CD4-positive, alpha-beta T cell (primary cell): ENCODE measurements at places on chromosomes 12 and 14.

DNA sequence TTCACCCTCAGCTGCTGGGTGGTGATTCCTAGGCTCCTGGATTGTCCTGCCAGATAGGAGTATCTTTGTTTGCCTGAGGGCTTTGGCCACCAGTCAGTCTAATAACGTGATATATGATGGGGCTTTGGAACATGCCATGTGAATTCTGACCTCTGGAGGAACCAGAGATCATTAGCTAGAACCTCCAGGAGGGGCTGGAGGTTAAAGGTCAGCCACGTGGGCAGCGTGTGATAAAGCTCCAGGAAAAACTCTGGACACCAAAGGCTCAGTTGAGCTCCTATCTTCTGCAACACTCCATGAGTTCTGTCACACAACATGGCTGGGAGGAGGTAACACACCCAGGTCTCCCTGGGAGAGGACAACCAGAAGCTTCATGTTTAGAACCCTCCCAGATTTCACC is 251.1 kb downstream of the DAD1 start:
- DNase-seq, result no peak

GRCh38 chr12:630656-631632 is 32.3 kb downstream of the NINJ2 start:
- peak; percentile 70 for DNase-seq

DNA sequence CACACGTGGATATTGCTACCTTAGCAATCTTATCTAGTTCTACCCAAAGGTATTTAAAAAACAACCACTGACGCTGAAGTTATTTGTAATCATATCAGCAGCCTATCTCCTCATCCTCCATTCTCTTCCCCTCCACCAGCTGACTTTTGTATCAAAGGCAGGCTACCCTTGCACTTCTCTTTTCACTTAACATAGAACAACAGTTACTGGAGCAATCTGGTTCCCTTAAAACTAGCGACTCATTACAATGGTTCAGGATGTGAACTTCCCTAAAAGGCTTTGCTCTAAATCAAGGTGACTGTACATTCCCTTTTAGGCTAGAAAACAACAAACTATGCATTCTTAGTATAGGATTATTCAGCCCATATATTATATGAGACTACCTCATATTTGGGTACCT is 404.7 kb downstream of the APAF1 start:
- DNase-seq, result no peak

DNA sequence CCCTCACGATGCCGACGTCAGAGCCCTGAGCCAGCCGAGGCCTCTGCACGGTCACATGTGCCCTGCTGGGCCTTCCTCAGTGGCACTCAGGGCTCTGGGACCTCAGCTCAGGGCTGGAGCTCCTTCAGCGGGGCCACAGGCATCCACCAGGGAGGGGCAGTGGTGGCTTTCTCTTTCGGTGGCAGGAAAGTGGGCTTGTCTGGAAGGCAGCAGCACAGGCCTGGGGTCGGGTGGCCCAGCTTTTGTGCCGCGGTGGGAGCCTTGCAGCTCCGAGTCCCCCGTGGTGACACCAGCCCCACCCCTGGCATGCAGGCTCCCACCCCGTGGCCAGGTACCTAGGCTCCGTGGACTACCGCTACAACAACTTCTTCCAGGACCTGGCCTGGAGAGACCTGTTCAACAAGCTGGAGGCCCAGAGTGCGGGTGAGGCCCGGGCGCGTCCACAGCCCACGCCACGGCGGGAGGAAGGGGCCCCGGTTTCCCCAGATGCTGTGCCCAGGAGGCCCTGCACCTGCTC is 14.2 kb upstream of the TEX22 start:
- DNase-seq, result no peak

GRCh38 chr14:69027242-69027913 is 48.3 kb upstream of the ACTN1 start:
- no peak for DNase-seq

DNA sequence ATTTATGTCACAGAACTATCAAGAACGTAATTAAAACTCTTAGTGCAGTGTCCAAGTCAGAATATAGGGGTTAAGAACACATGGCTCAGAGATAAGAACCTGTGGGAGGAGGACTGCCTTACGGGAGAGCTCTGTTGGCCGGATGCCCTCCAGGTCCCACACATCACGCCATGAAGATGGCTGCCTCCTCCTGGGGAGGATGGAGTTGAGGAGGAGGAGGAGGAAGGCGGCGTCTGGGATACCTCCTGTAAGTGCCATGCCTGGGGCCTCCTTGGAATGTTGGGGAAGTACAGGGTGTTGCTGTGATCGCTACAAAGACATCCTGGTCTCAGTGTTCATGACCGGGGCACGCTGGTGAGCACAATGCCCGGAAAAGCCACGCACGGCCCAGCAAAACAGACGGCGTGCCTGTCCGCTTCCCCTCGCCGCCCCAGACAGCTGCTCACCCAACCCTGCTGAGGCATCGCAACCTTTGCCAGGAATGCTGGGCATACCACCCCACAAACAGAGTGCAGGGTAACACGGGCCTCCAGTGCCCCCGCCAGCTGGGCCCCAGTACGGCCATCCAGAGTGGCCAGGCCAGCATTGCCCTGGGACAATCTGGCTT is 28.7 kb upstream of the CD9 start:
- DNase-seq, result no peak

- no peak for DNase-seq
Observed at GRCh38 chr14:43249116-43249515, 1258.0 kb downstream of the FSCB start.

- no peak for DNase-seq
Observed at GRCh38 chr14:20435582-20436362, at the start of gene KLHL33. KLHL33 (minus strand) TSS chr14:20436166; CDS start chr14:20435811, 355 bp downstream.

GRCh38 chr14:60561845-60562746 is 53.1 kb downstream of the SIX6 start:
- DNase-seq, result no peak

GRCh38 chr12:96130396-96131059 is 63.6 kb upstream of the ELK3 start:
- DNase-seq, result no peak

DNA sequence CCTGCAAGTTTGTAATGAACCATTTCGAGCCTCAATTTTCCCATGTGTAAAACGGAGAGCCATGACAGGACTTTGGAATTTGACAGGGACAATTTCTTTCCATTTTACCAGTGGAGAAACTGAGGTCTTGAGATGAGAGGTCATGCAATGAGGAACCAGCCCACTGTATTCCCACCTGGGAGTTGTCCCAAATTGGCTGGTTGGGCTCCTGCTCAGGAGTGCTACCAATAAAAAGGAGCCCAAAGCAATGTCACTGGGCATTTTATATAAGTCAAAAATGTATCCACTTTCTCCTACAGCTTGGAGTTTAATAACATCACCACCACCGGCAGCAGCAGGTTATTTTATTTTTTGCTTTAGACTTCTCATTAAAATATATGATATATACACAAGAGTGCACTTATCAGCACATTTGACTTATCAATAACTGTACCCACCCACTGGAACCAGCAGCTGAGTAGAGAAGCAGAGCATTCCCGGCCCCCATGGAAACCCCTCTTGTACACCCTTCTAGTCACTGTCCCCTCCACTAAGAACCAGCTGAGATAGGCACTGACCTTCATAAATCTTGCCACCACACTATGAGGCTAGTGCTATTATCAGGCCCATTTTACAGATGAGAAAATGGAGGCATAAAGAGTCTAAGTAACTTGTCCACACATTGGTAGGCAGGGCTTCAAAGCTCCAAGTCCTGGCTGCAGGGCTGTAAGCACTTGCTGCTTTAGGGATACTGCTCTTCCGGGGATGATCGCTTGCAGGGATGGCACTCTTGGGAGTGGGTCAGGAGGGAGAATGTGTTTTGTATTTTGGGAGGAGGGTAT is 25.3 kb upstream of the RBM19 start:
- no peak for DNase-seq
